ENCODE measurements at places on chromosomes 7 and 10.
A peak's percentile ranks its signal among the peaks of the same experiment; 100 is the strongest.

DNA sequence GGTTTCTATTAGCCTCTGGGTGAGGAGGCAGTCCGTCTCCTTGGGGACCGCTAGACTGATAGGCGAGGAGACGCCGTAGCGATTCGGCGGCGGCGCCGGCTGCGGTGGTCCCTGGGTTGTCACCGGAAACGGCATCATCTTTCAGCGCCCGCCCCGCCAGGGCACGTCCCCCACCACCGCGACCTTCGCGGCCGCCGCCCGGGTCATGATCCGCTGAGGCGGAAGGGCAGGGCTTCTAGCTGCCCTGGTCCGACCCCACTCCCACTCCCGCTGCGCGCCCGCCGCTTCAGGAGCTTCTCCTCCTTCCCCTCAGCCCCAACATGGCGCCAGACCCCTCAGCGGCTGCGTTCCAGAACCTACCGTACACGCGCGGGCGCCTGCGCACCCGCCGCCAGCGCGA, at the start of gene PAPOLB:
TSS of gene PAPOLB (minus strand) at position 358 of the 400 bp plus-strand sequence. CDS start at position 138, 220 bp downstream.
- no peak for DNase-seq

- DNase-seq, result no peak
Measured at GRCh38 chr7:130476297-130477150, 15.4 kb upstream of the MEST start.

GRCh38 chr10:114537736-114538135, 120.3 kb downstream of the ABLIM1 start:
- no peak for DNase-seq

- no peak for DNase-seq
Measured at GRCh38 chr10:82463614-82464013, 588.6 kb downstream of the NRG3 start.

GRCh38 chr10:31004611-31005193, 27.0 kb downstream of the ZNF438 start:
- no peak for DNase-seq

DNA sequence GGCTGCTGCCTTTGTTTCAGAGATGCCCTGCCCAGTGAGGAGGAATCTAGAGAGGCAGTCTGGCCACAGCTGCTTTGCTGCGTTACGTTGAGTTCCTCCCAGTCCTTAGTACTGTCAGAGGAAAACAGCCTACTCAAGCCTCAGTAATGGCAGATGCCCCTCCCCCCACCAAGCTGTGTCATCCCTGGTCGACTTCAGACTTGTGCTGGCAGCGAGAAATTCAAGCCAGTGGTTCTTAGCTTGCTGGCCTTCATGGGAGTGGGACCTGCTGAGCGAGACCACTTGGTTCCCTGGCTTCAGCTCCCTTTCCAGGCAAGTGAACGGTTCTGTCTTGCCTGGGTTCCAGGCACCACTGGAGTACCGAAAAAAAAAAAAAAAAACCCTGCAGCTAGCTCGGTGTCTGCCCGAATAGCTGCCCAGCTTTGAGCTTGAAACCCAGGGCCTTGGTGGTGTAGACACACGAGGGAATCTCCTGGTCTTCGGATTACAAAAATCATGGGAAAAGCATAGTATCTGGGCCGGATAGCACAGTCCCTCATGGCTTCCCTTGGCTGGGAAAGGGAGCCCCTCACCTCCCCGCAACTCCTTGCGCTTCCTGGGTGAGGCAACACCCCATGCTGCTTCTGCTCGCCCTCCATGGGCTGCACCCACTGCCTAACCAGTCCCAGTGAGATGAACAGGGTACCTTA, 9.1 kb downstream of the SDHAF3 start:
- DNase-seq, result no peak

- no peak for DNase-seq
Measured at GRCh38 chr7:128201067-128201689, 39.9 kb upstream of the LEP start.

DNA sequence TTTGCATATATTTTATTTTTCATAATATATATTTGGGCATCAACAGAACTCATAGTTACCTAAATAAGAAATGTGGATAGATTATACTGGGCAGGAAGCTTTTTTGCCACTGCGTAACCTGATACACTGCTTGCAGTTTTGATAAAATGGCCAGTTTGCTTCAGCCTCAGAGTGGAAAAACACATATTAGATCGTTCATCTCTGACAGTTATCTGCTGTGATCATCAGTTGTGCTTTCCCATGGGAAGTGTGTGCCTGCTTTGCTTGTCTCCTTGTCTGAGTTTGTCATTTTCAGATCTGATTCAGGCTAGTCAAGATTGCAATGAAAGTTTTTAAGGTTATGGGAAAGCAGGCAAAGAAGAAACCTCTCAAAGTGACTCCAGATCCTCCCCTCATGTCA, 54.0 kb downstream of the ADAM12 start:
- no peak for DNase-seq

DNA sequence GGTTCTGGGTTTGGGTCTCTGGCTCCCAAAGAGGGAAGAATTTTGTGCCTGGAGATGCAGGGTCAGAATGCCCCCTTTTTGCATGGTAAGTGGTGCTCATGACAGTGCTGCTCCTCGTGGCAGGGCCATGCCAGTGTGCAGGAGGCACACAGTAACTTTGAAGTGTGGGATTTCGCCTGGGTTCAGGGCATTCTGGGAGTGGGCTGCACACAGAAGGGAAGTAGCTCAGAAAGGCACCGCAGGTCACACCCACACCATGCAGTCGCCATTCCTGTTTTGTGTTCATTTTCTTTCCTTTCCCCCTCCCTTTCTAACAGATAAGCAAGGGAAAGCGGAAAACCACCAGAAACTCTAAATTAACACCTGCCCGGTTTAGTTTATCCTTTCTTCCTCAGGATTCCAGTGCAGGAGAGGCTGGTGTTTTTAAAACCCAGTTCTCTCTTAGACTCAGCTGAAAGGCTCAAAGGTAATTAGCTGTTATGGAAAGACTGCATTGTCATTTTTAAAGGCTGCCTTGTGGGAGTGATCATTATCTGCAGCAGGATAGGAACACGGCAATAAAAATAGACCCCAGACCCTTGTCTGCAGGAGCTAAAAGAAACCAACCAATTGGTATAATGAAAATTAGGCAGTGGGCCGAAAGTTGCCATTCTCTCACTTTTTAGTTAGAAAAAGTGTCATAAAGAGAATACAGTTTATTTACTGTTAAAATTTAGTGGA, 50.2 kb downstream of the EEPD1 start:
- DNase-seq, result no peak

DNA sequence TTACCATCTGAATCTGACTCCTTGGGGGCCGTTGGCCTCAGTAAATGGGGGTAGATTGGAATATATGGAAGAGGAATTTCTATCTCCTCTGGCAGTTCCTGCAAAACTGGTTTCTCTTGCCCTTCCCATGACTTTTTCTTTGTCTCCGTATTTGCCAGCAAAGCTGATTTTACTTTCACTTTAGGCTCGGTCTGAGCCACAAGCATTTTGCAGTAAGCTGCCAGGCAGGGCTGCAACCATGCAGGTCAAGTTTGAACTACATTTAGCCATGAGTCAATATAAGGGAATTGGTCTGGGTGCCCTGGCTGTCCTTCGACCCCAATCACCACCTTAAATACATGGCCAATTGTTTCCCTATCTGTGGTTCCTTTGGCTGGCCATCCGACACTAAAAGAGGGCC, 104.3 kb downstream of the TRIM24 start:
- no peak for DNase-seq

DNA sequence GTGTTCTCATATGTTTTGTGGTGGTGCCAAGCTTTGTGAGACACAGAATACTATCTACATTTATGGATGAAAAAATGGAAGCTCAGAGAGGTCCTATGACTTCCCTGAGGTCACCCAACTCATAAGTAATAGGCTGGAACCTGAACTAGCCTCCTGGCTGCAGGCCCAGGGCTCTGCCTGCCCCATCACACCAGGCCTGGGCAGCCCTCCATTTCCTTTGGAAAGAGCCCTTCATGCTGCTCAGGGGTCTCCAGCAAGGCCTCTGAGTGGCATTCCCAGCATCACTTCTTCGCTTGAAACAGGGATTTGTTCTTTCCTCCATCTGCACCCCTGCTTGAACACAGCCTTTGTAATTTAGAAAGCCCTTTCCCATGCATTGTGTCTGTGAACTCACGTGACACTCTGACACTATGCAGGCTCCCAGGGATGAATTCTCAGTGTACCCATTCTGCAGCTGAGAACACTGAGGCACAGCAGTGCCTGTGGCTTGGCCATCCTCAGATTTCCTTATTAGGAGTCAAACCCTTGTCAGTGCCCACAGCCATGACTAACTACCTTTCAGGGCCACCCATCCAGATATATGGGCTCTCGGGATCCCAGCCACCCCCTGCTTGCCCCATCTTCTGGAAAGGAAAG, 127.8 kb upstream of the PPIF start:
- DNase-seq, result no peak

DNA sequence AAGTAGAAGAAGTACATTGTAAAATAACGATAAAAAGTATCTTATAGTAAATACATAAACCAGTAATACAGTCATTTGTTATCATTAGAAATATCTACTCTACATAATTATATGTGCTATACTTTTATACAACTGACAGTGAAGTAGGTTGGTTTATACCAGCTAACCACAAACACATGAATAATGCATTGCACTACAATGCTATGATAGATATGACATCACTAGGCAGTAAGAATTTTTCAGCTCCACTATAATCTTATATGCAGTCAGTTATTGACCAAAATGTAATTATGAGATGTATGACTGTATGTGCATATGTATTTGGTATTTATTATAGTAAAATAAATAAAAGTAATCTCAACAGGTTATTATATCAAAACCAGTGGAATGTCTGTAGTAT, 23.4 kb upstream of the SGCE start:
- no peak for DNase-seq

DNA sequence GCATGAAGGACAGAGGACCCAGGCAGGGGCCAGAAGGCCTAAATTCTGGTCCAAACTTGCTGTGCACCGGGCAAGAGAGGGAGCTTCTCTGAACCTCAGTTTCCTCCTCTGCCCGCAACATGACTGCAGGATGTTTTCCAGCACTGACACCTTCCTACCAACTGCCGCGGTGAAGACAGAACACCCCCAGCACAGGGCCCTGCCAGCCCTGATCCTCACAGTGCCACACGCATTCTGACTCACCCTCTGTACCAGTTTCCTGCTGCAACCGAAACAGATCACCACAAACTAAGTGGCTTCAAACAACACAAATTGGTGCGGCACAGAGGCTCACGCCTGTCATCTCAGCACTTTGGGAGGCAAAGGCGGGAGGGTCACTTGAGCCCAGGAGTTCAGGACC, 18.1 kb downstream of the MAD1L1 start:
- no peak for DNase-seq

DNA sequence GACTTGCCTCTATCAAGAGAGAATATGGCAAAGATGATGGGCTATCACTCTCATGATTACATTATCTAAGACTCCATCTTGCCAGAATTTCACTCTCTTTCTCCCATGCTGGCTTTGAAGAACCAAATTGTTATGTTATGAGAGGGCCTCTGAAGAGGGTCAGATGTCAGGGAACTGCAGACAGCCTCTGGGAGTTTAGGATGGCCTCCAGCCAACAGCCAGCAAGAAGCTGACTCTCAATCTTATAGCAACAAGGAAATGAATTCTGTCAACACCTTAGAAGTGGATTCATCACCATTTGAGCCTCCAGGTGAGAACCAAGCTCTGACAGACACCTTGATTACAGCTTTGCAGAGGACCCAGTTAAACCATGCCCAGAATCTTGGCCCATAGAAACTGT, 33.6 kb downstream of the ZNF22 start:
- no peak for DNase-seq

GRCh38 chr7:30177965-30178364, 43.2 kb downstream of the MTURN start:
- DNase-seq, result no peak

DNA sequence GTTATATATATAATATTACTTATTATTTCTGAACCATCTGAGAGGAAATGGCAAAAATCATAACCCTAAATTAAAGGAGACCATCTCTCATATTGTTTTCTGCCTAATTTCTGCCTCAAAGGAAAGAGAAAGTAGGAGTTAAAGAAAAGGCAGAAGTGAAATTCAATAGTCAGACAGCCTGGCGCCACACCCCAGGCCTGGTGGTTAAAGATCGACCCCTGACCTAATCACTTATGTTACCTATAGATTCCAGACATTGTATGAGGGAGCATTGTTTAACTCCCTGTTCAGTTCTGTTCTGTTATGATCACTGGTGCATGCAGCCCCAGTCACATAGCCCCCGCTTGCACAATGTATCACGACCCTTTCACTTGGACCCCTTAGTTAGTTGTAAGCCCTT, 24.9 kb upstream of the CHST3 start:
- DNase-seq, result no peak

- DNase-seq, result no peak
Measured at GRCh38 chr7:22234227-22234626, 122.7 kb downstream of the RAPGEF5 start.

DNA sequence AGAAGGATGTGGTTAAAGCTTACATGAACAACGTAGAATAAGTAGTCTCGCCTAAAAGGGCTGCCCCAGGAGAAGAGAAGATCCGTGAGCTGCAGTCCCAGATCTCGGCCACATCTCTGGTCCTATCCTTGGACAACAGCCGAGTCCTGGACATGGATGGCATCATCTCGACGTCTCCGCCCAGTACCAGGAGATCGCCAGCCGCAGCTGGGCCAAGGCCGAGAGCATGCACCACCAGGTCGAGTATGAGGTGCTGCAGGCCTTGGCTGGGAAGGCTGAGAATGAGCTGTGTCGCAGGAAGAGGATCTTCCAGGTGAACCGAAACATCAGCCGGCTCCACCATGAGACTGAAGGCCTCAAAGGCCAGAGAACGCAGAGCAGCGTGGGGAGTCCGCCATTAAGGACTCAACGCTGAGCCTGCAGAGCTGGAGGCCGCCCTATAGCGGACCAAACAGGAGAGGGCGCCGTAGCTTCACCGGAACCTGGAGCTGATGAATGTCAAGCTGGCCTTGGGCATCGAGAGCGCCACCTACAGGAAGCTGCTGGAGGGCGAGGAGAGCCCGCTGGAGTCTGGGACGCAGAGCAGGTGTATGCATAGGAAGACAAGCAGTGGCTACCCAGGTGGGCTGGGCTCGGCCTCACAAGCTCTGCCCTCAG, 22.2 kb downstream of the LIPK start:
- peak; percentile 9 for DNase-seq

DNA sequence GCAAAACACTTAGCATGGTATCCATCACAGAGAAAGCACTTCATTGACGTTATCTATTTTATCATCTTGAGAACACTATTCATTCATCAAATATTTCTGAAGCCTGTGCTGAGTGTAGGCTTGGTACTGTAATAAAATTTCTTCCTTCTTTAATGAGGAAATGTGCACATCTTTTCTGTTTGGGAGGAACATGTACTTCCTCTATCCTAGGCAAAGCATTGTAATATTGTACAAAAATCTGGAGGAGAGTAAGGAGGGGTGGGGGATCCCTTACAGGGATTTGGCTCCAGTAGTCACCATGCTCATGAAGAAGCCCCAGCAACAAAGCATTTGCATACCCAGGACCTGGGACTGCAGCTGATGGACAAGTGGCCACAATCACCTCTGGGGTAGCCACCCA, 39.9 kb upstream of the SORCS3 start:
- DNase-seq, result no peak

- no peak for DNase-seq
Measured at GRCh38 chr10:132707121-132707775, 78.7 kb downstream of the NKX6-2 start.

DNA sequence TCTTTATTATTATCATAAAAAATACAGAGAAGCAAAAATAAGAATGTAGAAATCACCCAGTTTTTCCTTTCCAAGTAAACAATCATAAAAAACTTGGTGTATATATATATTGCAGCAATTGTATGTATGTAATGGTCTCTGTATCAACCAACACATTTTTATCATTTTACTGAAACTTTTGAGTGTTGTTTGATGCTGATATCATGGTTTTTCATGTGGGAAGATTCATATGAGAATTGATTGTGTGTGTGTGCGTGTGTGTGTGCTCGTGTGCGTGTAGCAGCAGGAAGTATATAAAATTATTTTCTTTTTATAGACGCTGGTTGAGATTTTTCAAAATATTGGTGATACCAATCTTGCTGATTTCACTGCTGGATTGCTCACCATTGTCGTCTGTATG, 22.3 kb downstream of the SLC26A4 start:
- no peak for DNase-seq
